ENCODE measurements at places on chromosomes 16 and 17.

GRCh38 chr16:23148513-23149266 lies 562 bp downstream of the USP31 start:
- peak; percentile 30 for DNase-seq

- DNase-seq = peak; percentile 66
Measured at GRCh38 chr16:29943846-29944799, 17.8 kb upstream of the TMEM219 start.

DNA sequence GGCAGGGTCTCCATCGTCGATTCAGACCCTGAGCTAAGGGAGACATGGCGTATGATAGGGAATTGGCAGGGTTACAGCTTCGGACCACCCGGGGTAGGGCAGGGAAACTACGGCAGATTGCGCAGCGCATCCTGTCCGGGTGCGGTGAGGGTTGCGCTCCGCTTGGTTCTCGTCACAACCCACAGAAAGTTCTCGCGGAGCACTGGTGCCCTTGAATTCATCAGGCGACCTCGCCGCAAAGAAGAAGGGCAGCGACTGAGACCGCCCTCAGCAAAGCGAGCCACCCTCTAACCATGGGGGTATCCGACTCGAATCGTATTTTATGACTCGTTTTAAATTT lies 1.2 kb downstream of the HS3ST3B1 start:
- DNase-seq = no peak

- no peak for DNase-seq
Measured at GRCh38 chr16:83100679-83101078, 473.9 kb downstream of the CDH13 start.

GRCh38 chr17:17798573-17799255 lies 38.1 kb downstream of the SREBF1 start:
- no peak for DNase-seq

- DNase-seq = no peak
Measured at GRCh38 chr17:81491761-81492160, 20.8 kb downstream of the ACTG1 start.

- DNase-seq = no peak
Measured at GRCh38 chr17:72370819-72371218, 250.0 kb downstream of the SOX9 start.

- DNase-seq = no peak
Measured at GRCh38 chr17:14389681-14390080, 88.8 kb downstream of the HS3ST3B1 start.

DNA sequence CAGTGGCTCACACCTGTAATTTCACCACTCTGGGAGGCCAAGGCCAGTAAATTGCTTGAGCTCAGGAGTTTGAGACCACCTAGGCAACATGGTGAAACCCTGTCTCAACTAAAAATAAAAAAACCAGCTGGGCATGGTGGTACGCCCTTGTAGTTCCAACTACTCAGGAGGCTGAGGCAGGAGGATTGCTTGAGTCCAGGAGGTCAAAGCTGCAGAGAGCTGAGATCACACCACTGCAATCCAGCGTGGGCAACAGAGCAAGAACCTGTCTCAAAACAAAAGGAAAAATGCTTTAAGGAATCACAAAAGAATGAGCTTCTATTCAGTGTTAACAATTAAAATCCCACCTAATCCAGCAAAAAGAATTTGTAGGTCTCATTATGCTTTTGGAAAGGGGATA lies 5.9 kb downstream of the PRR11 start:
- no peak for DNase-seq

DNA sequence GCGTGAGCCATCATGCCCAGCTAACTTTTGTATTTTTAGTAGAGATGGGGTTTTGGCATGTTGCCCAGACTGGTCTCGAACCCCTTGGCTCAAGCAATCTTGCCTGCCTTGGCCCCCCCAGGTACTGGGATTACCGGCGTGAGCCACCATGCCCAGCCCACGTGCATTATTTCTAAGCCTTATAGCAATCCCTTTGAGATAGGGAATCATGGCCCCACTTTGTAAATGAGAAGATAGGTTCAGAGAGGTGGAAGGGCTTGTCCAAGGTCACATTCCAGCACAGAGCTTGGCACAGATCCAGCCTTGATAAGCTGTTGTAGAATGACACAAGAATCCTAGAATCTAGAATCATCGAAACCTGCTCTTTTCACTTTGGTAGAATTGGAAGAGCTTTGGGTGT lies 4.2 kb upstream of the PYCARD start:
- DNase-seq = no peak

Measured in DMS153 (cell line).